ENCODE measurements at places on chromosomes 6 and 20. TPM values are rescaled to one million over a fixed set of nuclear protein-coding genes. Genes with fewer than 3 reads are reported as not detected.

Gene SLC52A3
- total RNA-seq, result 13.2 TPM

Gene MAD2L1BP
- total RNA-seq, result 21.6 TPM

Gene BCAS1
- total RNA-seq, result 34.8 TPM

Gene GHRH
- not detected for total RNA-seq

Gene BFSP1
- 0.39 TPM for total RNA-seq

Gene R3HDML
- total RNA-seq, result not detected

Gene SPAG4
- 5.7 TPM for total RNA-seq

Gene MPC1
- total RNA-seq, result 29.8 TPM

Gene NCOA6
- 16.9 TPM for total RNA-seq

Gene SCGN
- not detected for total RNA-seq

GRCh38 chr6:36756786-36757185 is 59.2 kb downstream of the RAB44 start:
- DNase-seq, result no peak

GRCh38 chr20:61253264-61253639 is 1.2 kb downstream of the CDH4 start:
- no peak for DNase-seq

- DNase-seq, result no peak
These were observed 125.0 kb downstream of the C6orf118 start for GRCh38 chr6:165184192-165184979.

- DNase-seq, result no peak
These were observed 800 bp downstream of the RWDD2A start for GRCh38 chr6:83193747-83194566.

GRCh38 chr6:44967481-44967880 is 360.6 kb upstream of the RUNX2 start:
- no peak for DNase-seq

DNA sequence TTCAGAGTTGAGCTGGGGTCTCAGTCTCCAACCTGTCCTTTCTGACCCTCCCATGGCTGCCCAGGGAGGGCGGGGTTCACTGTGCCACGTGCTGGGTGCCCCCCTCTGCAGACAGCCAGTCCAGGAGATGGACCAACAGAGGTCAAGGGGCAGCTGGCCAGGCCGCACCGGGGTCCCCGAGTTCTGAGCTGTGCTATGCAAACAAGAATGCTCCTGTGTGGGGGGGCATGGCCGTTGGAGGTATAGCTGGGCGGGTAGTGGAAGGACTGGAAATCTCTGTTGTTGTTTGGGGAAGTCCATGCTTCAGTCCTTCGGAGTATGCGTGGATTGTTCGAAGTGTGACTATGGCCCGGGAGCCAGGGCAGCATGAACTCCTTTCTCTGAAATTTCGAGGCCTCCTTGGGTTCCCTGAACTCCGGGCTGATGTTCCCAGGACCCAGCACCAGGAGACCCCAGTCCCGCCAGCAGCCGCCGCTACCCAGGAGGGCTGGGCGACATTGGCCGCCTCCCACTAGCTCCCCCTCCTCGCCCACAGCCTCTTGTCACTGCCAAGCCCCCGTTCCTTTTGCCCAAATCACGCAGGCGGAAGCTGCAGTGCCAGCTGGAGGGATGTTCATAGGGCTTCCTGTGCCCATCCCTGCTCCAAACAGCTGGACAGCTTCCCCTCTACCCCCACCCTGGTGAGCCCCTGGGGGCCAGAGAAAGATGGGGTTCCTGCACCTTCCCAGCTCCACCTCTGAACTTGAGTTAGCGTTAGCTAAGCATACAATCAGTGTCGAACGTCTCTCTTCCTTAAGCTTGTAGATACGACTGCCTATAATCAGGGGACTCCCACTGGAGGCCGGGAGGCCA is 126.6 kb downstream of the TAF4 start:
- DNase-seq, result no peak

- DNase-seq, result no peak
These were observed 299.4 kb downstream of the CDH26 start for GRCh38 chr20:60257671-60258070.

DNA sequence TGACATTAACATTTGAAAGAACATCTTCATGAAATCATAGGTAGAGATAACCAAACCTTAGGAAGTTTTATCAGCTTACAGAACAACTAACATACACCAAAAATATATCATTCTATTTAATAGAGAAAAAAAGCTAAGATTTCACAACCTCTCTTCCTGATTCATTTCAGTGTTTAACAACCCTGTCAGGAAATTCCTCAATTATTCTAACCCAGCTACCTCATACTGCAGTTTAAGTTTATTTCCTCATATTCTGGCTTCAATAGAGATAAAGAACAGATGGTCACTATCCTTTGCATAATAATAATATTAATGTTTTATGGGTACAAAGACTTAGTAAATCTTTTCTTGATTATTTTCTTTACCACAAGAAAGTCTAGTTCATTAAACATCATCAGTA is 112.9 kb upstream of the HSF2 start:
- DNase-seq, result no peak

- DNase-seq, result no peak
These were observed 88.1 kb downstream of the TNFRSF21 start for GRCh38 chr6:47221565-47221964.

- no peak for DNase-seq
These were observed 233.7 kb downstream of the IBTK start for GRCh38 chr6:82013561-82014530.

DNA sequence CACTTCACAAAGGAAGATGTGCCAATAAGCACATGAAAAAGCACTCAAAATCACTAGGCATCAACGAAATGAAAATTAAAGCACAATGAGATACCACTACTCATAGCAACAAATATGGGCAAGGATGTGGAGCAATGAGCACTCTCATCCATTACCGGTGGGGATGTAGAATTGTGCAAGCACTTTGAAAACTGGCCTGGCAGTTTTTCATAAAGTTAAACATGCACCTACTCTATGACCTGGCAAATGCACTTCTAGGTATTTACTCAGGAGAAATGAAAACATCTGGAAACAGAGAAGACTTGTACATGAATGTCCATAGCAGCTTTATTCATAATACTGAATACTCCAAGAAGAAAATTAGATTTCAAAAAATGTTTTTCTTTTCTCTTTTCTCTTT is 34.1 kb upstream of the TMEM14A start:
- no peak for DNase-seq

DNA sequence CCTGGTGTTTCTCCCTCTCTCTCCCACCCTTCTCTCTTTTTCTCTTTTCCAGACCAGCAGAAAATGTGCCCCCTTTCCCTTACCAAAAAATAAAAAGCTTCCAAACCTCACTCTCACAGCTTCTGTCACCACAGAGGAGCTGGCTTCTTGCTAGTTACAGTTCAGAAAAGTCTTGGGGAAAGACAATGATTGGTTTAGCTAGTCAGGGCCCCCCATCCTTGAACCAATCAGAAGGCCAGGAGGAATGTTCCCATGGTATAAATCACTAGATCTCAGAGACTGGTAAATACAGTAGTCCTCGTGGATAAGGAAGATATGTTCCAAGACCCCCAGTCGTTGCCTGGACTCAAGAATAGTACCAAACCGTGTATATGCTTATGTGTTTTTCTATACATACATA is 231.1 kb upstream of the TAB2 start:
- no peak for DNase-seq

- DNase-seq, result no peak
These were observed 223.0 kb downstream of the NKAIN2 start for GRCh38 chr6:124026694-124027093.

- no peak for DNase-seq
These were observed 7.9 kb downstream of the RNF24 start for GRCh38 chr20:4007383-4008025.

GRCh38 chr6:121925534-121926255 is 473.8 kb upstream of the HSF2 start:
- no peak for DNase-seq

DNA sequence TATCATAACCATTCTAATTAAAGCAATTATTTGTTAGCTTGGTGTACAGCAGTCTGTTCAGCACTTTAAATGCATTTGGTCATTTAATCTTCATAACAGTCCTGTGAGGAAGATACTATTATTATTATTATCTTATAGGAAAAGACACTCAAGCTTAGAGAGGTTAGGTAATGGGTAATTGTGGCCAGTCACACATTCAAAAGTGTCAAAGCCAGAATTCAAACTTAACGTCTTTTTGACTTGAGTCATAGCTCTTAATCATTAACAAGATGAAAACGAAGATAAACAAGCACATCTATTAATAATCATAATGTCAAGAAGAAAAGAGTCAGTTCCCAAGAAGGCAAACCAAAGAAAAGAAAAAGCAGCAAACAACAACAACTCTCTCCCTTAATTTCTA is 251.0 kb downstream of the SYNE1 start:
- no peak for DNase-seq

- DNase-seq, result no peak
These were observed 187.8 kb upstream of the LRFN2 start for GRCh38 chr6:40774932-40775331.

- peak; percentile 83 for DNase-seq
These were observed 26.6 kb downstream of the CNBD2 start for GRCh38 chr20:35994994-35995453.
